ENCODE measurements at places on chromosomes 11 and 22. TPM values are rescaled to one million over a fixed set of nuclear protein-coding genes. Genes with fewer than 3 reads are reported as not detected.

GRCh38 chr11:104594228-104594958 is 303.9 kb downstream of the CASP12 start:
- DNase-seq: peak; percentile 18
- no peaks in the 10 kb centered on the region for H3K27me3 ChIP-seq
- no peak overlapping the region for H3K27ac ChIP-seq
- no peaks in the 10 kb centered on the region for H3K4me1 ChIP-seq
- no peak overlapping the region for H3K4me3 ChIP-seq

AMOTL1 gene
- 50.8 TPM for total RNA-seq

DNA sequence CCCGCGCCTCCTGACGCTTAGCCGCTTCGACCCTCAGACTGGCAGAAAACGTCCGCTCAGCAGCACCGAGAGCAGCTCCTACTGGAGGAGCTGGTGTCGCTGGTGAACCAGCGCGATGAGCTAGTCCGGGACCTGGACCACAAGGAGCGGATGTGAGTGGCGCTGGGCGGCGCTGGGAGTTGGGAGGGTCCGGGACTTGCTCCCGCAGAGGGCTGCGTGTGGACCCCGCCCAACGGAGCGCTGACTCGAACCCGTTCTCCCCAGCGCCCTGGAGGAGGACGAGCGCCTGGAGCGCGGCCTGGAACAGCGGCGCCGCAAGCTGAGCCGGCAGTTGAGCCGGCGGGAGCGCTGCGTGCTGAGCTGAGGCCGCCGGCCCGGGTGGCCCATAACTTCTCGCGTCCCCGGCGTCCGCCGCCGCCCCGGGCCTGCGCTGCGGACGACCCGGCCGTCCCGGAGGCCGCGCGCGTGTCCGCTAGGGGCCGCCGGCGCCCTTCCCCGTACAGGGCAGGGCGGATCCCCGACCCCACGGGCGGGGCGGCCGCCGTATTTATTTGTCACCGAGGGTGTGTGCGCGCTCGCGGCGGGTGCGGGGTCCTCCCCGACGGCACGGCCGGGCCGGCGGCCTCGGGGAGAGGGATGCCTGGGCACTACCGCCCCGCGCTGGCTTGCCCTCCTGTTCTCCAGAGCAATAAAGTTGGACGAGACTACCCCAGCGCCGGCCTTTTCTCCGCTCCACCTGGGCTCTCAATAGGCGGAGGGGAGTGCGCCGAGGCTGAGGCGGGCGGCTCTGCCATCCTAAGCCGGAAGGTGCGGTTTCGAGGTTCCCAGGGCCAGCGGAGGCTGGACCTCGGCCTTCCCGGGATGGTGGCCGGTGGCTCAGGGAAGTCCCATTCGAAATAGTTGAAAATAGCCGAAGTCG is 3.4 kb downstream of the KCNK7 start:
- H3K4me3 ChIP-seq: no peak overlapping the region
- 0 out of 2 replicates have a peak, but pooled peaks cover 6% of the 10 kb centered on the region for H3K36me3 ChIP-seq
- H3K27ac ChIP-seq: no peak overlapping the region
- H3K4me1 ChIP-seq: no peaks in the 10 kb centered on the region
- DNase-seq: no peak
- H3K27me3 ChIP-seq: no peaks in the 10 kb centered on the region

ELMOD1 gene
- total RNA-seq: not detected

DNA sequence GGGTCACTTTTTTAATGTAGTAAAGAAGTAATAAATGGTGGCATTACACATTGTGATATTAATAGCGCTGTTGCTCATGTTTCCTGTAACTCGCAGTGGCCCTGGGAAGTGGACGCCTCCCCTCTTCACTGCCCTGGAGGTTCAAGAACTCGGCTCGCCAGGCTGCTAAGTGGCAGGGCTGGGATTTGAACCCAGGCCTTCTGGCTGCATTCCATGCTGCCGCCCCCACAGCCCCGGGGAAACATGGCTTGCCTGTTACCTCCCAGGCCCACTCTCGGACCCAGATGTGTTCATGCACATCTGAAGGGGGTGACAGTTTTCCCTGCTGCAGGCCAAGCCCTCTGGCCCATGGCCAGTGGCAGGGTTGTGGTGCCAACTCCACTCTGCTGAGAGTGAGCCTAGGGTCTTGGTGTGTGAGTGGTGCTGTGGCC is 25.0 kb upstream of the MGAT3 start:
- H3K36me3 ChIP-seq: no peaks in the 10 kb centered on the region
- no peak overlapping the region for H3K4me3 ChIP-seq
- DNase-seq: peak; percentile 62

SYCE3 gene
- not detected for total RNA-seq

DNA sequence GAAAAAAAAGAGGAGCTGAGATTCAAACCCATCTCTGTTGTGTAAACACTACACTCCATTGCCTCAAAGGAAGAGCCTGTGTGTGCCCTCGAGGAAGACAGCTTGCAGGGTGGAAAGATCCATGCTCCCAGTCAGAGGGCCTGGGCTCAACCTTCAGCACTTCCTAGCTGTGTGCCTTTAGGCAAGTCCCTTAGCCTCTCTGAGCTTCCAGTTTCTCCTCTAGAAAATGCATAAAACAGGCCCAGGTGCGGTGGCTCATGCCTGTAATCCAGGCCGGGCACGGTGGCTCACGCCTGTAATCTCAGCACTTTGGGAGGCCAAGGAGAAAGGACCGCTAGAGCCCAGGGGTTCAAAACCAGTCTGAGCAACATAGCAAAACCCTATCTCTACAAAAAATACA is 4.6 kb upstream of the ARFGAP2 start:
- H3K4me3 ChIP-seq: no peak overlapping the region
- no peak overlapping the region for H3K27ac ChIP-seq
- peaks cover 6% of the 10 kb centered on the region for H3K4me1 ChIP-seq
- no peak for DNase-seq
- no peaks in the 10 kb centered on the region for H3K27me3 ChIP-seq
- no peaks in the 10 kb centered on the region for H3K36me3 ChIP-seq

DNA sequence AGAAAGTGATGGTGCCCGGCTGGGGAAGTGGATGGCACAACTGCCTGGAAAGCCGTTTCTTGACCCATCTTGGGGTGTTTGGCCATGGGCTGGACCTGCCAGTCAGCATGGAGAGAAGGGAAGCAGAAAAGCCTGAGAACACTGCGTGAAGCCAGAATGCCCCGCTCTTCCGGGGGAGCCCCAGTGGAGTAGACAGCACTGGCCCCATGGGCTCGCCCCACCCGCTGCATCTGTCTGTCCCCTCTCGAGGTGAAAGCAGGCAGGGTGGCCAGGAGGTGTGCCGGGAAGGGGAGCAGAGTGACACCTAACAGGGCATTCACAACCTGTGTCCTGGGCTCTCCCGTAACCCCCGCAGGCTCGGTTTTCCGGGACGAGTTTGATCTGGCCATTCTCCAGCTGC is 57.1 kb upstream of the TBCEL start:
- H3K36me3 ChIP-seq: no peaks in the 10 kb centered on the region
- H3K27ac ChIP-seq: no peak overlapping the region
- no peak overlapping the region for H3K4me3 ChIP-seq
- DNase-seq: no peak
- no peaks in the 10 kb centered on the region for H3K4me1 ChIP-seq

GRCh38 chr22:42297778-42298177 is 27.3 kb upstream of the TCF20 start:
- H3K4me1 ChIP-seq: no peaks in the 10 kb centered on the region
- H3K4me3 ChIP-seq: no peak overlapping the region
- H3K27ac ChIP-seq: no peak overlapping the region

- H3K27me3 ChIP-seq: no peaks in the 10 kb centered on the region
- H3K4me1 ChIP-seq: no peaks in the 10 kb centered on the region
- no peaks in the 10 kb centered on the region for H3K36me3 ChIP-seq
- DNase-seq: no peak
Observed at GRCh38 chr22:50067244-50067643, 9.1 kb upstream of the TTLL8 start.

GRCh38 chr22:41576877-41577276 is 12.8 kb downstream of the PMM1 start:
- no peaks in the 10 kb centered on the region for H3K36me3 ChIP-seq
- no peaks in the 10 kb centered on the region for H3K27me3 ChIP-seq
- H3K4me3 ChIP-seq: no peak overlapping the region

DNA sequence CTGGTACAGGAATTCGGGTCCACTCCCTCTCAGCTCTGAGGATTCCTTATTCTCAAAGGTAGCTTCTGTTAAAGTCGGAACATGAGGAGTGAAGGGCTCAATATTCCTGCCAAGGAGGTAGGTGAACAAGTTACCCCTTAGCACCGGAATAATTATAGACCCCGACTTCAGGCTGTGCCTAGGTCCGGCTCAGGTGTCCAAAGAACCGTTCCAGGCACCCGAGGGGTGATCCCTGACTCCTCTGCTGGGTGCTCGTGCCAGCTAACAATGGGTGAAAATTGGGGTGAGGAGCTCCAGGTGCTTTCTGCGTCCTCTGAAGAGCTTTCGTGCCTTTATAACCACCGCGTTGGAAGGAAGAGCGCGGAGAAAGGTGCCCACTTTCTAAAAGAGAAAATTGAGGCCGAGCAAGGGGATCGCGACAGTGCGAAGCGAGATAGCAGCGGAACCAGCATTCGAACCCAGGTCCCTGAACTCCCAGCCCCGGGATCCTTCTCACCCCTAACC is 393 bp downstream of the CYB561A3 start:
- peak overlapping the region; percentile 78 for H3K4me3 ChIP-seq
- peaks cover 10% of the 10 kb centered on the region for H3K4me1 ChIP-seq
- DNase-seq: no peak
- H3K27ac ChIP-seq: peak overlapping the region; percentile 86
- no peaks in the 10 kb centered on the region for H3K27me3 ChIP-seq
- H3K36me3 ChIP-seq: no peaks in the 10 kb centered on the region

IFITM10 gene
- total RNA-seq: 67.4 TPM

- H3K27me3 ChIP-seq: no peaks in the 10 kb centered on the region
- H3K4me1 ChIP-seq: no peaks in the 10 kb centered on the region
- H3K4me3 ChIP-seq: no peak overlapping the region
- H3K27ac ChIP-seq: no peak overlapping the region
- DNase-seq: no peak
- H3K36me3 ChIP-seq: no peaks in the 10 kb centered on the region
Observed at GRCh38 chr11:103970701-103971249, 65.7 kb upstream of the DDI1 start.

LMO2 gene
- 0.25 TPM for total RNA-seq

DNA sequence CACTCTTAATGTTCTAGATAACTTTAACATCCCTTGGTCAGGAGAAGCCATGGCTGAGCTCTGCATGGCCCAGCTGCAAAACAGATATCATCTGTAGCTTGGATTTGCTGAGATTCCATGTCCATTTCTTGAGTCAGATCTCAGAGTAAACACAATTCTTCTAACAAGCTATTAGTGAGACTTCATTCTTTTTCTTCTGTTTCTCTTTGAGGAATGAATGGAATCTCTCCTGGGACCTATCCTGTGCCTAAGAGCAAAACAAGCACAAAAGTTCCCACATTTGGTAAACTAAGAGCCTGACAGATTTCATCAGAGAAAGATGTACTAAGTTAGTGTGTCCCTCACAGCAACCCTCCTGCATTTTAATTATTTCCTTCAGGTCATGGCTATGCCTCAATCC is 142.8 kb downstream of the MAML2 start:
- H3K27me3 ChIP-seq: no peaks in the 10 kb centered on the region
- peak; percentile 79 for DNase-seq
- H3K27ac ChIP-seq: peak overlapping the region; percentile 60
- no peaks in the 10 kb centered on the region for H3K36me3 ChIP-seq
- H3K4me1 ChIP-seq: peaks cover 24% of the 10 kb centered on the region

DNA sequence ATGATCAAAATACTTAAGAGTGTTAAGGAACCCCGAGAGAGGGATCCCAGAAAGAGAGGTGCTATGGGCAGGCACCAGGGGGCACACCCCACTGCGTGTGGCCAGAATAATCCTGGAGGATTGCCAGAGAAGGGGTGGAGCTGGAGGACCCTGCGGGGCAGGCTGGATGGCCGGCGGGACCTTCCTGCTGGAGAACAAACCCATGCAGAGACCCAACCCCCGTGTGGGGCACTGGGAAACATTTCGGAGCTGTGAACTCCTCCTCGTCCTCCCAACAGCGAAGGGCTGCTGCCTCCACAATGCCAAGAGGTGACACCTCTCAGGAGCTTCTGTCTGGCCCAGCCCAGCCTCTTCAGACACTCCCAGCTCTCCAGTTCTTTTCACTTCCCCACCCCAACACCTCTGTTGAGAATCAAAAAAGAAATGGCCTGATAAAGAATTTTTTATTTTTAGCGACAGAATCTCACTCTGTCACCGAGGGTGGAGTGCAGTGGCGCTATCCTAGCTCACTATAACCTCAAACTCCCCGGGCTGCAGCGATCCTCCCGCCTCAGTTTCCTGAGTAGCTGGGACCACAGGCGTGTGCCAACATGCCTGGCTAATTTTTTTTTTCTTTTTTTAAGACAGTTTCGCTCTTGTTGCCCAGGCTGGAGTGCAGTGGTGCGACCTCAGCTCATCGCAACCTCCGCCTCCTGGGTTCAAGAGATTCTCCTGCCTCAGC is 25.6 kb downstream of the RHOD start:
- H3K36me3 ChIP-seq: no peaks in the 10 kb centered on the region
- H3K27me3 ChIP-seq: no peaks in the 10 kb centered on the region
- peaks cover 18% of the 10 kb centered on the region for H3K4me1 ChIP-seq
- peak; percentile 22 for DNase-seq
- H3K27ac ChIP-seq: no peak overlapping the region
- no peak overlapping the region for H3K4me3 ChIP-seq

All from GM23248 (cell line).